Cortex of kidney (tissue), 1 donor: ENCODE measurements at places on chromosomes 1 and 21.

- no peak for DNase-seq
Measured at GRCh38 chr1:210747890-210748289, 386.1 kb downstream of the KCNH1 start.

GRCh38 chr1:32791881-32792280, 25.3 kb downstream of the YARS1 start:
- no peak for DNase-seq

DNA sequence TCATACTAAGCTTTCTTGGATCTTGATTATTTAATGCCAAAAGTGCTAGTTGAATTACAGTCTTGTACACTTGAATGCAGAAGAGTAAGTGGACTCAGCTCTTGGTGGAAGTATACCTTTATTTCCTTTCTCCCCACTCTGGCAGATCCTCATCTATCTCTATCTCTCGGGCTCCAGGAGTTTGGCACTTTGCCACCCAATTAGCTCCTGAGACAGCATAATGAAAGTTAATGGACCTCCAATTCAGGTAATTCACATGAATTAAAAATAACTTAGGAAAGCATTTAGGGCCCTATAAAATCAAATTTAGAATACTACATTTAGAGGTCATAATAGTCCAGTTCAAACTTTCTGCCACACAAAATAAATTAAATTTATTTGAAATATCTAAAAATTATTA, 67.4 kb downstream of the OLFM3 start:
- DNase-seq: no peak

DNA sequence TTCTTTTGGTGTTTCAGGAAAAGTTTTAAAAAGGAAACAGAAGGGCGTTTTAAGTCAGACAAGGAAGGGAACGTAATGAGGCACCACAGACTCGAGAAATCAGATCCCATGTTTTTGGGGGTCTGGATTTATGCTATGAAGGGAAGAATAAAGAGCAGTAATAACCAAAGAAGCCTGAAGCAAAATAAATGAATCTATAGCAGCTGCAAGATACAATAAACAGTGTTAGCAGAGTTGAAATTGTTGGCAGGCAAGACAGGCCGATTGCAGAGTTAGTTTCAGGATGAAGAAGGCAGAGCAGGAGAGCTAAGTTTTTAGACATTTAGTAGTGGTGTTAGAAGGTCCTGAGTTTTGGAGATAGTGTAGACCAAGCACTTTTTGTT, 425 bp downstream of the DDR2 start:
- DNase-seq: no peak

DNA sequence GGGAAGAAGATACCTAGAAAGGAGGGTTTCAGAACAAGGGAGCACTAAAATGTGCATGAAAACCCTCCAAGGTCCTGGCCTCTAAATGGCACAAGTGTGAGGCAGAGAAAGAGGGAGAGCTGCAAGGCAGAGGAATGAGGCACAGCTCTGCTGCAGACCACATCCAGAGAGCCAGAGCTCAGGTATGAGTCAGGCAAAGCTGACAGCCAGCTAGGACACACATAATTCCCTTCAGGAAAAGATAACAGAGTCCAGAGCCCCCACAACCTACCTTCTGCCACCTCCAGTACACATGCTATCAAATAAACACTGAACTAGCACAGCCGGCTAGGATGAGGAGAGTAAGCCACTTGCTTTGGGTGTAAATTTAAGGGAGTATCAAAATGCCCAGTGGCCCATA, 62.2 kb downstream of the HSF2BP start:
- no peak for DNase-seq

DNA sequence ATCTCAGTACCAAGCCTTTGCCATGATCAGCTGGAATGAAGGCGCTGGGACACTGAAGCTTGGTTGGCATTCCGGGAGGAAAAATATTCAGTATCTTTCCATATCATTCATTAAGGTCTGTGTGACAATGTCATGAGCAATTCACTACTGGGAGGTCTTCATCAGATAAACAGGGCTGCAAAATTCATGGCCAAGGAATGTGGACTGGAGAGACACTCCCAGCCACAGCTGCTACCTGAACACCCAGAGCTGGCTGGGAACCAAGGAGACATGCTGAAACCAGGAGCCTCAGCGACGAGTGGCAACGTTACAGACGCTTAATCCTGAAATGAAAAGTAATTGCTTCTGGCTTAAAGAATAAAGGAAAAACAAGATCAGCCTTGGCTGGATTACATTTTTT, 30.6 kb upstream of the DDAH1 start:
- DNase-seq: no peak

GRCh38 chr1:145729196-145729595, 9.9 kb downstream of the CD160 start:
- DNase-seq: no peak

GRCh38 chr21:31908106-31909031, 35.5 kb downstream of the HUNK start:
- DNase-seq: no peak

DNA sequence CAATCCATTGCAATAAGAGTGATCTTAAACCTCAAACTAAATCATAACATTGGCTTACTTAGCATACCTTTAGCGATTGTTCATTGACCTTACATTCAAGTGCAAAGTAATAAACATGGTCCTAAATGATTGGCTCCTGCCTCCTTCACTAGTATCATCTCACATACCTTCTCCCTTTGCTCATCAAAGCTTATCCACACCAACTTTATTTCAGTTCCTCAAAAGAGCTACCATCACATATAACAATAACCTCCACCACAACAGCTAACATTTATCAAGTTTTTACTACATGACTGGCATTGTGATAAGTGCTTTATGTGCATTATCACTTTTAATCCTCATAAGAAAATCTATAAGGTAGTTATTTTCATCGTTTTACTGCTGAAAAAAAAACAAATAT, 198.8 kb downstream of the COL24A1 start:
- DNase-seq: no peak

- no peak for DNase-seq
Measured at GRCh38 chr21:45236481-45236880, 51.2 kb downstream of the POFUT2 start.

DNA sequence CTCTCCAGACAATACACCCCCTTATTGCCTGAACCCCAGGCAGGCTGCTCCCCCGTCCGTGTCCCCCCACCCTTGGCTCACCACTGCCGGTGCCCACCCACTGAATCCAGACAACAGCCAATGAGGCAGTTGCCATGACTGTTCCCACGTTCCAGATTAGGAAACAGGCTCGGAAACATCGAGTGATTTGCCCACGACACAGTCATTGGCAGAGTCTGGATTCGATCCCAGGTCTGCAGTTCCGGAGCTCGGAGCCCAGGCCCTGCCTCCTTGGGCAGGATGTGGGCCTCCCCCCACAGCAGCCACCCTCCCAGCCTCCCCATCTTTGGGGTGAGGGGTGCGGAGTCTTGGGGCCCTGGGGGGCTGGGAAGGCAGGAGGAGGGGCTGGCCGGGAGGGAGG, 20.3 kb upstream of the CLSTN1 start:
- no peak for DNase-seq
